ENCODE measurements at places on chromosomes 11 and 22.

DNA sequence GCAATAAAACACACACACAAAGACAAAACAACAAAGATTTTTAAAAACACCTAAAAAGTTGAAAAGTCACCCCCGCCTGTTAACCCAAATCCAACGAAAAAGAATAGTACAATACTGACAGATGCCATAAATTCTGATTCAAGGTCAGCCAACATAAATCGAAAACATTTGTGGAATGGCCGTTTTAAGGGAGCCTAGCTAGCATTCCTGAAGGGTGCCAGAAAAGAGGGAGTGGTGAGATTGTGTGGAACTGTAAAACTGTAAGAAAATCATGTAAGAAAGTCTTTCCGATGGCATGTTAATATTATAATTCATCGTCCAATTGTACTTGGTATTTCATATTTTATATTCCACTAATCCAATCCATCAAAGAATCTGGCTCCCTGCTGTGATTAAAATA lies 75.1 kb downstream of the RAB38 start:
- DNase-seq, result no peak

DNA sequence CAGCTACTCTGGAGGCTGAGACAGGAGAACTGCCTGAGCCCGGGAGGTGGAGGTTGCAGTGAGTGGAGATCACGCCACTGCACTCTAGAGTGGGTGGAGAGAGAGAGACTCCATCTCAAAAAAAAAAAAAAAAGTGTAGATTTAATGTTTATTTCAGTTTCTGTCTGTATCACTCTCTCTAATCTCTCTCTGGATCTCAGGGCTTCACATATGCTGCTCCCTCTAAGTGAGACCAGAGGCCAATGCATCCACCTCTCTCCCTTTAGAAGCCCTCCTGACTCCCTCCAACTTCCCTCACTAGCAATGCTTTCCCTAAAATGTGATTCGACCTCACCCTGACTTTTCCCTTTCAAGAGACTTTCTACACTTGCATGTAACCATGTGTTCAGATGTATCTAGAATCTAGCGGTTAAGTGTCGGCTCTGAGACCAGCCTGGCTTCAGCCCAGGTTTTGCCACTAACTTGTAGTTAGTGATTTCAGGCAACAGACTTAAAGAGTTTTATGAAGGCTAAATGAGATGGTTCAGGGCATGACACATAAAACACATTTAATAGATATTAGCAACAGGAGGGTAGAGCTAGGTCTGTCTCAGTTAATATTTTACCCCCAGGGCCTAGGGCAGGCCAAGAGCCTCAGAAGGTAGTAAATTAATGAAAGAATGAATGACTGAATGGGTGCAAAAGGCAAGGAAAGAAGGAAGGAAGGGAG lies 364.3 kb downstream of the LARGE1 start:
- DNase-seq, result no peak

GRCh38 chr11:78365381-78365792 lies 52.2 kb downstream of the GAB2 start:
- DNase-seq, result no peak

DNA sequence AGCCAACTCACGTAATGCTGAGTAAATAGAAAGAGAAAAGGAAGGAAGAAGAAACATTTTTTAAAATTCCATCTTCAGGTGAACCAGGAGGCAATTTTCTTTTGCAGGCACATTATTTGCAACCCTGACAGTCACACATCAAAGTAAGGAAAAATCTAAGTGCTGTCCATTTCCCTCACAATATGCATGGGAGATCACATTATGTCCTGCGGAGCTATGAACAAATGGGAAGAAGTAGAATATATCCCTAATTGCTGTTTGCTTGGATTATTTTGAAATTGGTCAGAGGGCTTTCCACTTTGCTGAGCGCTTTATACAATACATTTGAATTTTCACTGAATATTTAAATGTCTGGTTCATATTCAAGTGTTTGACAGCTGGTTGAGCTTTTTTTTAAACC lies 133.8 kb upstream of the API5 start:
- no peak for DNase-seq

DNA sequence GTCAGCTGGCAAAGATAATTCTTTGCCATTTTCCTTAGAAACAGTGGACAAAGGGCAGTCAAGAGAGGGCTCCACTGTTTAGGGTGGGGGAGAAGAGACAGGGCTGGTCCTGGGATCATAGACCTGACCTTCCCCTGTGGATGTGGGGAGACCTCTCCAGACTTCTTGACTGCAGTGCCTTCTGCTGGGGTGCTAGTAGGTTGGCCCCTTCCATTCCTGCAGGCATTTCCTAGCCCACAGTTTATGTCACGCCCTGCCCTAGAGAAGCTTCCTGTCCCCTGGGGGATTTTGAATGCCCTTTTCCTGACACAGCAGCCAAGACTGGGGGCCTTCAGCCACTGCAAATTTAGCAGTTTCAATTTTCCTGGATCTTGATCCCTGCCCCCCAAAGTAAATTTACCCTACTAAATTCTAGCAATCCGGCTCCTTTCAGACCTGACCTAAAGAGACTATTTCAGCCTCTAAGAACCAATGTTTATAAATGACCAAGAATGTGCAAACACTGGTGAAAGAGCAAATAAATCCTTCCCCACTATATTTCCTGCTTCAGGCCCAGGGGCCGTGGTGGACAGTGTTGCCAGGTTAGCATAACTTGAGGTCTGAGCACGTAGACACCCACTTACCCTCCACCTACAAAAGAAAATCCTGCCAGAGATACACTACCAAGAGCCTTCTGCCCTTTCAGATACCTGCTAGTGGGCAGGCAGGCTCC lies 58.4 kb downstream of the PPFIBP2 start:
- DNase-seq, result no peak

- DNase-seq, result peak; percentile 48
Measured at GRCh38 chr22:46057246-46058090, 80.5 kb upstream of the WNT7B start.

DNA sequence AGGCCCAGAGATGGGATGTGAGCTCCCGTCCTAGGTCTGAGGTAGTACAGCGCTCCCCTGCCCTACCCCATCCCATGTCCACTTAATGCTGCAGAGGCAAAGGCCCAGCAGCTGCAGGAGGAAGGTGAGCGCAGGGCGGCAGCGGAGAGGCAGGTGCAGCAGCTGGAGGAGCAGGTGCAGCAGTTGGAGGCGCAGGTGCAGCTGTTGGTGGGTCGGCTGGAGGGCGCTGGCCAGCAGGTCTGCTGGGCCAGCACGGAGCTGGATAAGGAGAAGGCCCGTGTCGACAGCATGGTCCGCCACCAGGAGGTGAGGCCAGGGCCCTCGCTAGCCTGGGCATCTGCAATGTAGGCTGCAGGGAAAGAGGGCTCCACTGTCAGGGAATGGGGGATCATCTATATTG lies 15.2 kb downstream of the CCDC157 start:
- DNase-seq, result no peak

- DNase-seq, result no peak
Measured at GRCh38 chr22:37267135-37267587, 15.1 kb upstream of the CYTH4 start.

GRCh38 chr11:64268025-64268892 lies 16.2 kb downstream of the BAD start:
- DNase-seq, result peak; percentile 56

- DNase-seq, result no peak
Measured at GRCh38 chr11:62846177-62846576, 6.8 kb upstream of the WDR74 start.

GRCh38 chr11:74543991-74544390 lies 48.4 kb upstream of the POLD3 start:
- DNase-seq, result no peak

- no peak for DNase-seq
Measured at GRCh38 chr11:73168925-73169579, 26.9 kb upstream of the FCHSD2 start.

DNA sequence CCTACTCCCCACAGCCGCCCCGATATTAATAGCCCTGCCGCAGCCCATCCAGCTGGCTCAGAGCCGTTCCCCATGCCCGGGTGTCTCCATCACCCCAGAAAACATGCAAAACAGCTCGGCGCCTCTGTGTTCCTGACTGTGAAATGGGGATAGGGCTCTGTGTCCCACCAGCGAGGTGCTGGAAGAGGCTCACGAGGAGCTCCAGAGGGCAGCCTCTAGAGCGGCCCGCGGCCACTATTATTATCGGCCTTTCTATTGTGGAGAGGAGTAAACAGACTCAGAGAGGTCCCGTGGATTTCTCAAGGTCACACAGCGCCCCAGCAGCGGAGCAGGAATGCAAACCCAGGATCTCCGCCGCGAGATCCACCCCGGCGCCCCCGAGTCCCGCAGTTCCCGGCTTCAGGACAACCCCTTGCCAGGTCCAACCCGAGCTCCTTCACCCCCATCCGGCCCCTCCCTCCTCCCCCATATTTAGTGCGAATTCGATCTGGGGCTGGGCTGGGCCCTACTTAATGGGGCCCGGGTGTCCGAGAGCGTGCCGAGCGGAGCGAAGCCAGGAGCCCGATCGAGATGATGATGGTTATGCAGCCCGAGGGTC lies at the start of gene ACTN3:
Gene ACTN3, plus strand, starts transcription at position 536 of the 598 bp plus-strand sequence. Its CDS starts 35 bp downstream, at position 571.
- peak; percentile 27 for DNase-seq

DNA sequence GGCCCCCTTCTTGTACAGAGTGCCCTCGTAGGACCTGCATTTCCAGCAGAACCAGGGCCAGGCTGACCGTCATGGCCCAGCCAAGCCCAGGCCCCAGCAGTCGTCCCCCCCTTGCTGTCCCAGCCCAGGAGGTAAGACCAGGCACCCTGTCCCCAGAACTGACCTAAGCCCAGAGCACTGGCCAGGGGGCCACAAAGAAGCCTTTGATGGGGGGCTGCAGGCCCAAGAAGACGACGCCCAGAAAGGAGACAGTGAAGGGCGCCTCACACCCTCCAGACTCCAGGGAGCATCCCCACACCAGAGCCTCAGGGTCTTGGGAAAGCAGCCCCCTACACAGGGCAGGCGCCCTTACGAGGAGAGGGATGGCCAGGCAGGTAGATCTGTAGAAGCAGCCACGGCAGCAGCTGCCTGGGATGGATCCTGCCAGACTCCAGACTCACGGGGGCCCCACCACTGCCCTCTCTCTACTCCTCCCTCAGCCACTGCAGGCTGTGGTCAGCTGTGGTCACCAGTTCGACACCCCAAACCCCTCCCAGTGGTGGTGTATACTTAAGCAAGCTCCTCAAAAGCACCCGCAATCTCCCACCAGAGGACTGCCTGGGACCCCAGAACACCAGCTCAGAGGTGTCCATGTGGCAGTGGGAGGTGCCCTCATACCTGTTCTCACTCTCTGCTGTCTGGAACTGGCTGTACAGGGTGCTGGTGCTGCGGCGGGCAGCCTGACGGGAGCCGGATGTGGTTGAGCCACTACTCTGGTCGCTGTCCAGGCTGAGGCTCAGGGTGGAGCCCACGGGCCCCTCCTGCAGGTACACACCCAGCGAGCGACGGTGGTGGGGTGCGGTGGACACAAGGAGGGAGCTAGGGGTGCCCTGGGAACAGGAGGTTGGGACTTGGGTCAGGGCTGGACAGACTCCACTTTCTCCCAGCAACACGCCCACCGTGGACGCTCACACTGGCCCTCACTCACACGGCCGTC lies 27.0 kb downstream of the SBF1 start:
- DNase-seq, result no peak

DNA sequence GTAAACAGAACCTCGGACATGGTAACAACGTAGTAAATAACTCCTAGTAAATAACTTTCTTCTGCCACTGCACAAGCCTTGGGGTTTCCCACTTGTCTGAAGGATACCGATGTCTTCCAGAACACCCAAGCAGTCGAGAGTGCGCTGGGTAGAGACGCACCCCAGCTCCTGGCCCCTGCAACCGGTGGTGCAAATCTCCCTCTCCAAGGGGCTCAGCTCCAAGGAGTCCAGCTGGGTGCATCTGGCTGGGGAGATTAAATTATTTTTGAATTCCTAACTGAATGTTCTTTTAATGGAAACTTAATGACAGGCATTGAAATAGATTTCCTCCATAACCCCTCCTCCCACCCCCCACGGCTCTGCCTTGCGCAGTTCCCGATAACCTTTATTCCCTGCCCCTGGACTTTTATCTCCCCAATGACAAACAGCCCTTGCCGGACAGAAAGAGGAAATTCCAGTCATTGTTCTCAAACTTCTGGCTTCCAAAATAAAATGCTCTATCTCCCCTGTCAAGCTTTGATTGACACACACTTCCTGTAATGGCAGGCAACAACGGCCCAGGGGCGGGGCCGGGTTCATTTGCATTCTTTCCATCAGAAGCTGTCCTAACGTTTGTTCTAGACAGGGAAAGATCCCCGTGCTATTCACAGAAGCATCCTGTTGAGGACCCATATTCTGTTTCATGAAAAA lies 31.2 kb downstream of the KCNJ1 start:
- DNase-seq, result no peak
